Activated CD4-positive, CD25-positive, alpha-beta regulatory T cell (primary cell): ENCODE measurements at places on chromosomes 16 and 17.

- DNase-seq: no peak
Observed at GRCh38 chr16:46763147-46763546, 15.0 kb upstream of the MYLK3 start.

- no peak for DNase-seq
Observed at GRCh38 chr17:8801135-8801840, 2.1 kb upstream of the MFSD6L start.

DNA sequence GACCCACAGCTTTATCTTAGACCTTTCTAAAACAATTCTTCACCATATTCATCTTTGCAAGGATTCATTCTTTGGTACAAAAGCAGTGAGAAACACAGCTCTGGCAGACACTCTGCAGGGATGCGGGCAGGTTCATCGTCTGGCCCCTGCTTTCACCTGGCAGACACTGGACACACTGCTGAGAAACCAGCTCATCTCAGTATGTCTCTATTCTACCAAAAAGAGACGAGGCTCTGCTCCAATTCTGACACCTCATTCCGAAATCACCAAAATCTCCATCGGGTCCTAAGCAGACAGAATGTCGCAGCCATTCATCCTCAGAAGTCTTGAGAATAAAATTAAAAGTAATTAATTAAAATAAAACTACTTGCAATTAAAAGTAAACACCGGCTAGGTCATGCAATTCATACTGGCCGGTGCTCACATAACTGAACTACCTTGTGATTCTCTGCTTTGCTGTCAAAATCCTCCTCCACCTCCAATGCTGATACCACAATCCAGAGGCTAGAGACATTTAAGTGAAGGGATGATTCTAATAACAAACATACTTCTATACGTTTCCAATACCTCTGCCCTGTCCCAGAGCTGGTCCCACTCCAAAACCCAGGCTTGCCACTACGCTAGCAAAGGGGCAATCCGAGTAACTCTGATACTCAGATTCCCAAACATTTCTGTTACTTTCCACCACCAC is 1.3 kb downstream of the RNF157 start:
- no peak for DNase-seq

- no peak for DNase-seq
Observed at GRCh38 chr16:3776316-3776715, 59.0 kb upstream of the TRAP1 start.

DNA sequence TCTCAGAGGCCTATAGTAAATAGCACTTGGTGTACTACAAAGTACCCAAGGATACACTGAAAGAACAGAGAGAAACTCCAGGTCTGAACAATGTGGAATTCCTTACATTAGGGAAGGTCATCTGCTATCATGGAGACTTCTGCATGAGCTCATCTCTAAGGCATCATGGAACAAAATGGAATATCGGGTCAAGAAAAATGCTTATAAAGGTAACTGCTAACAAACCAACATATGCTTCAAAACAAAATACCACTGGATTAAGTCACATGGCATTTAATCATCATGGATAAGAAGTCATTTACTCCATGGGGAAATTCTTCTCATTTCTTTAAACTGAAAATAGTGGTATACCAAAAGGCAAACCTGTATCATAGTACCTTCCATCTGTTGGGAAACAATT is 34.2 kb downstream of the TXNDC11 start:
- no peak for DNase-seq

DNA sequence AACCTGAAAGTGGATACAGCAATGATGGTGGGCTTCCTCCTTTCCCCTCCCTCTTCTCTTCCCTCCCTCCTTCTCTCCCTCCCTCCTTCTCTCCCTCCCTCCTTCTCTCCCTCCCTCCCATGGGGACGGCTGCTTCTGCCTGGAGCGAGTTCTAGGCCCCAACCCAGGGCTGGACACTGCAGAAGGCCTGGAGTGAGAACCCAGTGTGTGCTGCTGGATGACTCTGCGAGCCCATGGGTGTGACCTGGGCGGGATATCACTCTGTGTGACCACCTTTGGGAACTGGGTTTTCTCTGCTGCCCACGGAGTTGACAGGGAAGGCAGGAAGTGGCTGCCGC is 242.6 kb upstream of the GSE1 start:
- DNase-seq: no peak

GRCh38 chr17:33225509-33225908 is 67.6 kb downstream of the ASIC2 start:
- no peak for DNase-seq
